ENCODE measurements at places on chromosomes 7 and 10.

DNA sequence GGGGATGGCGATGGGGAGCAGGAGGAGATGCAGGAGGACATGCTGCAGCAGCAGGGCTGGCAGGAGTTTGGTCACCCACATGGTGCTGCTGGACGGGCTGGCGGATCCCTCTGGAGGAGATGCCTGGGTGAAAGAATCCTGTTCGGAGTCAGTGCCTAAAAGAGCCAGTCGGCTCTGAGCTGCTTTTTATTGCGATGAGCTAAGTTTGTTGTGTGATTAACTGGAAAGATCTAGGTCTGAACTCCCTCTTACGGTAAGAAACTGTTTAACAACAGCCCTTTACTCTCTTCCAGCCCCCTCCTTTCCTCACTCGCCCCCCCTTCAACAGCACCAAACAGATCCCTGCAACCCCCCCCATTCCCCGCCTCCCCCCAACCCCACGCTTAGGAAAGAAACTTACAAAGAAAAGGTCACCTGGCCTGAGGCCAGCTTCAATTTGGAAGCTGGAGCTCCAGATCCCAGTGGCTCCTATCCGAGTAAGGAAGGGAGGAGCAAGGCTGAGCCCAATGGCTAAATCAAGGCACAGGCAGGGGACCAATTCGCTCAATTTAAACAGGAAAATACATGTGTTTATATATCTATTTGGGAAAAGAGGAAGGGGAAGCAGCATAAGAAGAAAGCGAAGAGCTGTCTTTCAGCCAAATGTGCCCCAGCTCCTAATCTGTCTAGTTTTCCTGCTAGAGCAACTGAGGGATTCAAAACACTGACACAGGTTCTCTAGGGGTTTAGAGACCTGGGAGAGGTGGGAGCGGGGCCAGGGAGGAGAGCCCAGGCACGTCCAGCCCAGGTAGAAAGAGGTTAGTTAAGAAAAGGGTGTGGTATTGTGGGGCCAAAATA is at the start of gene HGF:
HGF (minus strand) TSS at position 157 of the 837 bp plus-strand sequence; CDS start at position 81, 76 bp downstream.
- DNase-seq = no peak

- DNase-seq = no peak
Observed at GRCh38 chr7:105854498-105854897, 21.9 kb downstream of the ATXN7L1 start.

DNA sequence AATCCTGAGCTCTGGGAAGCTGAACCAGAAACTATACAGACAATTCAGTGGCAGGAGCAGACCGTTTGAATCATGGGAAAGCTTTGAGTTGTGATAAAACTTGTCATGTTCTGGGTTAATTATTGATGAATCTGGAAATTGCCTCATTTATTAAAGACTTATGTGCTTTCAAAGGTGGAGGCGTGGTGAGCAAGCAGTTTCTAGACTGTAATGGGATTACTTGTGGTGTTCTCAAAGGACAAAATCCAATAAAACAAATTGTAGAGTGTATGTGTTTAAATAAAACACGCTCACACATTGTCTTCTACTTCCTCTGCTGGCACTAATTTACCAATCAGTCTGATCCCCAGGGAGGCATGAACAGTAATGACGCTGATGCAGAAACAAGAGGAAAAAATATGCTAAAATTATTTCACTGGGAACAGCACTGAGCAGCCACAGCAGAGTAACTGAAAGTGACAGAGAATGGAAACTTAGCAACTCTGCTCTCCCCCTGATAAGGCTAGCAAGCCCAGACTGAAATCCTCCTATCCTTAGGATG is 25.1 kb downstream of the PARD3 start:
- DNase-seq = peak; percentile 82

DNA sequence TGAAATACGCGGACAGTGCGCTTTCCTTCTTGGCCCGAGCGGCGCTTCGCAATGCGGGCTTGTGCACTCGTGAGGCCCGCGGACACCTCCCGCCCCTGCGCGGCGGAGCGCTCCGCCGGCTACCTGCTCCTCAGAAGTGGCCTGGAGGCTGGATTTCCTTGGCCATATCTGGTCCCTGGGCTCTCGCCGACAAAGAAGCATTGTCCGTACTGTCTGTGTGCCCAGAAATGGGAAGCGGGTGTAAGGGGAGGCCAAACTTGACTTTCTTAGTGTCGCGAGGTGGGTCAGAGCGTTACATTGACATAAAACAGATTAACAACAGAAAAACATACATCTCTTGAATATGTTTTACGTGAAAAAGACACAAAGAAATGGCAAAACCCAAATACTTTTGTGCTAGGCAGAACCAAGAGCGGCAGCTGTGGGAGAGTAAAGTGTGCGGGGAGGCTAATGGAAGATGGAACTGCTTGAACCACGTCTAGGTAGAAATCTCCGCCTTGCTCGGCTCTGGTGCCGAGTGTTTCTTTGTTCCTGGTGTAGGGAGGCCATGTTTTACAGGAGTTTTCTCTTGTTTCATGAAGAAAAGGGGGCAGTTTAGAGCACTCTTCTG is 1.4 kb downstream of the LANCL2 start:
- DNase-seq = no peak

GRCh38 chr7:12655161-12655560 is 32.3 kb upstream of the ARL4A start:
- no peak for DNase-seq

- DNase-seq = no peak
Observed at GRCh38 chr7:40436710-40437109, 301.9 kb downstream of the SUGCT start.

DNA sequence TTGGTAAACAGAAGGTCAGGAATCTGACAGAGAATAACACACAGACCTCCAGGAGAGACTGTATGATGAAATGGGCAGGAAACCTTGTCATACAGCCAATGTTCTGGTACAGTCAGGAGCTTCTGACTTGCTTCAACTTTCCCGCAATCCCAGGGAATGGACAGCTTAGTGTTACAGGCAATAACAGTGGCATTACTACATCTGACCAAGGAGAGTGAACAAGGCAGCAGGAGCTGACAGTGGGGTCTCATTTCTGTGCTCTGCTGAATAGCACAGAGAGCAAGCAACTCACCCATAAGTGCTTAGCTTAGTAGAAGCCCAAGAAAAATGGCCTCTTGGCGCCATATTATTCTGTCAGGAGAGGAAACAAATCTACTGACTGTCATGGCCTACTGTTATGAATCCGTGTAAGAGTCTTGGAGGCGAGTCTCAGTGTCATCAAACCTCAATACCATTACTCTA is 186.2 kb upstream of the MTPN start:
- DNase-seq = no peak

DNA sequence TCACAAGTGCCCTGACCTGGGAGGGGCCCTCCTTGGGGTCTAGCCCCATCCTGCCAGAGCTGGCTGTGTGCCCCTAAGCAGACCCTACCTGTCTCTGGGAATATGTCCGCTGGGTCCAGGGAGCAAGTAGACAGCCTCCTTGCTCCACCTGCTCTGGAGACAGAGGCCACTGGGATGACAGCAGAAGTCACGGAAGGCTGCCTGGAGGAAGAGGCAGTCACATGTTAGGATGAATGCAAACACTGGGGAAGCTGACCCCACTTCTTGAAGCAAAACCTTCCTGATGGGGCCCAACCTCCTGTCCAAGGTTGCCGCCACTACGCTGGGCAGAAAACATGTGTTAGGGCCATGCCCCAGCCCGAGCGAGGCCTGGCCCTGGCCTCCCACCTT is 11.7 kb upstream of the LFNG start:
- DNase-seq = no peak
